ENCODE measurements at places on chromosomes 1 and 21.
A peak's percentile ranks its signal among the peaks of the same experiment; 100 is the strongest.

GRCh38 chr1:220887520-220888416, 8.5 kb downstream of the HLX start:
- DNase-seq, result no peak

DNA sequence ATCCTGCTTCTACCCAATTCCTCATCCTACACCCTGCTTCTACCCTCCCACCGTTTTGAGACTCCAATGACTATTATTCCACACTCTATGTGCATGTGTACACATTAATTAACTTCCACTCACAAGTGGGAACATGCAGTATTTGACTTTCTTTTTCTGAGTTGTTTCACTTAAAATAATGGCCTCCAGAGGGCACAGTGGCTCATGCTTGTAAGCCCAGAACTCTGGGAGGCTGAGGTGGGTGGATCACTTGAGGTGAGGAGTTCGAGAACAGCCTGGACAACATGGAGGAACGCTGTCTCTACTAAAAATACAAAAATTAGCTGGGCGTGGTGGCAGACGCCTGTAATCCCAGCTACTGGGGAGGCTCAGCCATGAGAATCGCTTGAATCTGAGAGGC, 464.8 kb downstream of the PTBP2 start:
- no peak for DNase-seq

- no peak for DNase-seq
These were observed 13.2 kb upstream of the CTSE start for GRCh38 chr1:206036663-206037455.

- no peak for DNase-seq
These were observed 331.4 kb downstream of the USP25 start for GRCh38 chr21:16061194-16061593.

- DNase-seq, result no peak
These were observed 43.4 kb downstream of the KIAA1614 start for GRCh38 chr1:180956028-180956640.

DNA sequence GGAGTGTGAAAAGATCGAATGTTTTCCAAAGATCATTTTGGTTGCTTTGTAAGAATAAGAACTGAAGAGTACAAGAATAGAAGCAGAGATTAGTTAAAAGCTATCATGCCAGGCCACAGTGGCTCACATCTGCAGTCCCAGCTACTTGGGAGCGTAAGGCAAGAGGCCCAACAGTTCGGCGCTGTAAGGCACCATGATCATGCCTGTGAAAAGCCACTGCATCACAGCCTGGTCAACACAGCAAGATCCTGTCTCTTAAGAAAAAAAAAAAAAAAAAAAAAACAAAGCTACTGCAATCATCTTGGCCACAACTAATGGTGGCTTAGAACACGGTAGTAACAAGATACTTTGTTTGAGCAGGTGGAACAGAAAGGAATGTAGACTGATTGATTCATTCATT, 116.2 kb downstream of the EIF4G3 start:
- no peak for DNase-seq

DNA sequence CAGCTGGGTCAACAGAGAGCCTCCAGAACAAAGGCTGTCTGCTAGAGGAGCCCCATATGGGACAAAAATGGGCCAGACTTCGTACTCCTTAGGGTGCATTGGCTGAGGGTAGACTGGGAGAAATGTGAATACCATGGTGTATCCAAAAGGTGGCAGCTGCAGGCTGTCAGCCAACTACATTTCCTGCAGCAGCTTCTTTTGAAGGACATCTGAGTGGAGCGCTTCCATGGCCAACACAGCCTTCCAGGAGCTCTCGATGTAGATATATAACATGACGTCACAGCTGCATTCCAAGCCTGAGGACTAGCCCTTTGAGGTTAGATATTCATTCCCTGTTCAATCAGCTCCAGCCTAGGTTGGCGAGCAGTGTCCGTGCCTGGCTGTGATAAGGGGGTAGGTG, 107.7 kb downstream of the MAB21L3 start:
- DNase-seq, result no peak

DNA sequence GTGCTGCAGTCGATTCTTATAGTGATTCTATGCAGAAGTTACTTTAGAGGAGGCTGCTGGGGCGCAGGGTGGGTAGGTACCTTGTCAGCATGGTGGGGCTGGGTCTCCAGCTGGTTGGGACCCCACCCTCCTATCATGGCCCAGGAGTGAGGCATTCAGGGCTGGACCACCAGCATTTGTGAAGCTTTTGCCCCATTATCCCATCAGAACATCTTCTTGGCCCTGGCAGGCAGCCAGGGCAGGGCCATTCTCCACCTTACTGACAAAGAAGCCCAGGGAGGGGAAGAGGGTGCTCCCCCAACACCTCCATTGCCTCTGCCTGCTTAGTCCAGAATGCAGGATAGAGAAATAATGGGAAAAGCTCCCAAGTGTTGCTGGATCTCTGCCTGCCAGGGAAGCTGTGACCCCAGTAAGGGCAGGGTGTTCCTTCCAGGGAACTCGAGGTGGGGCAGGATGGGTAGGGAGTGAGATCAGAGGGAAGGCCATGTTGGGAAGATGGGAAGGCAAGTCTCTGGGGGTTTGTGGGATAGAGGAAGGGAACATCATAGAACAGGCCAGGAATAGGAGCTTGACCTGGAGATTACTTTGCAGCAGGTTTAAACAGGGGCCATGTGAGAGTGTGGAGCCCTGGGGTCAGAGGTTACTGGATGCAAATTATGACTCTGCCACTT, 16.2 kb upstream of the SLC2A1 start:
- no peak for DNase-seq

DNA sequence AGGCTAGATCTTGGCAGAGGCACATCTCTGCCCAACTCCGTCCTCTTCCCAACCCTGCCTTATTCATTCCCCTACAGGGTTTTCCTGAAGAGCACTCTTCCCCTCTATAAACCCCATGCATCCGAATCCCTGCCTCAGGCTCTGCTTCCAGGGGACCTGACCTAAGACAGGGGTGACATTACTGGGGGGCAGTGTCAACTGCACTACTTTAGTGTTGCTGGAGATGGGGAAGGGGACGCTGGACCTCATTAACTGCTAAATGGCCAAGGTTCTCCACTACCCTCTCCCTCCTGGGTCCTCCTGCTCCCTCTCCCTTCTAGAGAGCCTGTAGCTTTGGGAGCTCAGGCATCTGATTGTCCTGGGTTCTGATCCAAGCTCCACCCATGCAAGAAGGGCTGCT, 126.2 kb downstream of the GRIK3 start:
- no peak for DNase-seq

DNA sequence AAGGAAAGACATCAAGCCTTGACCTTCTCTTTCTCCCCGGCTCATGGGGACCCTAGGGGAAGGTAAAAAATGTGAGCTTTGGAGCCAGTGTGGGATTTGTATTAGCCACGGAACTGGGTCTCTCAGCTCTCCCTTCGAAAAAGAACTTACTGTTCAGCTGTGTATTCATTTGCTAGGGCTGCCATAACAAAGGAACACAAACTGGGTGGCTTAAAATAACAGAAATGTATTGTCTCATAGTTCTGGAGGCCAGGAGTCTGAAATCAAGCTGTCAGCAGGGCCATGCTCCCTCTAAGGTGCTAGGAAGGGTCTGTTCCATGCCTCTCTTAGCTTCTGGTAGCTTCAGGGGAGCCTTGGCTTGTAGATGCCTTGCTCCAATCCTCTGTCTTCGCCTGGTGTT, 83.5 kb upstream of the SLC2A1 start:
- DNase-seq, result no peak

DNA sequence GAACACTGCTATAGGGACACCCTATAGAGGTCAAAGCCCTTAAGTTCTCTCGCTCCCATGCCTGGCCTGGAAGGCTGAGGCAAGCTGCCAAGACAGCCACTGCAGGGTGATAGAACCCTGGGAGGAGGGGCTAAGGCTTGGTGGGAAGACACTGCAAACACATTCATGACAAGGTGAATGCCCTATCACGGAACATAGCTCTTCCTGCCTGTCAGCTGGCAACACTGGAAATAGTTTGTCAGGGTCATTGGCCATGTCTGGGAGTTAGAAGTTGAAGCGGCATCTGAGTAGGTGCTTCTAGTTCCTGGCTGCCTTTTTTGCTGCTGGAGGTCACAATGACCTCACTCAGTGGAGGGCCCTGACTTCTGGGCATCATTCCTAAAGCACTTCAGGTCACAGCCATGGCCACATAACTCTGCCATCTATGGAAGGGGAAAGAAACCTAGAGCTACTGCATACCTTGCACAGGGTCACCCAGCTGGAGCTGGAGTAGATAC, 4.2 kb downstream of the FABP3 start:
- no peak for DNase-seq

DNA sequence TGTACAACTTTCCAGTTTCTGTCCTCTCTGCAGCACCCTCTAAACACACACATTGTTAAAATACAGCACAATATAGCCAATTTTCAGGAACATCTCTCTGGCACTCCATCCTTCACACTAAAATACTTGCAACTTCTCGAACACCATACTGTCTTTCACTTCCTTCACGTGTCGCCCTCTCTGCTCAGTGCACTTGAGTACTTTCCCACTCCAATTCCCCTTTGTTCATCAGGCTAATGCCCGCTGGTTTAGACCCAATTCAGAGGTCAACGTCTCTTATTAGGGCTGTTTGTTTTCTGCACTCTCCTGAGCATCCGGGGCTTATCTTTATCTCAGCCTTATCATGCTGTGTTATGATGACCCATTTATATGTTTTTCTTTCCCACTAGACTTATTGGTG, 238.2 kb upstream of the SGIP1 start:
- no peak for DNase-seq

- peak; percentile 43 for DNase-seq
These were observed 101.7 kb downstream of the HUNK start for GRCh38 chr21:31974454-31974985.

- no peak for DNase-seq
These were observed 223.0 kb upstream of the ADAMTS5 start for GRCh38 chr21:27189870-27190269.

DNA sequence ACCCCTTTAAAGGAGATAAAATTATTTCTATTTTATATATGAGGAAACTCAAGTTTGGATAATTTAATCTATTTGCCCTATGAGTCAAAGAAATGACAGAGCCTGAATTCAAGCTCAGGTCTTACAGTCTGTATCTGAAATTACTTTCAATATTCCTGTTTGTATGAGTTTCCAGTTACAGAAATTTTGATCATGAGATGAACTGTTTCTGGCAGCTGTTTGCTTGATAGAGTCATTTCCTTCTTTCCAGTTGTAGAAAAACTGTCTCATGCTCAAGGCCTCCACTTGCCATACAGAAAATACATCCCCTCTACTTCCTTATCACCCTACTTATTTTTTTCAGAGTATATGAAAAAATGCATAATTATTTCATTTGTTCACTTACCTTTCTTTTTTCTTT, 87.6 kb downstream of the PTPRC start:
- DNase-seq, result no peak

DNA sequence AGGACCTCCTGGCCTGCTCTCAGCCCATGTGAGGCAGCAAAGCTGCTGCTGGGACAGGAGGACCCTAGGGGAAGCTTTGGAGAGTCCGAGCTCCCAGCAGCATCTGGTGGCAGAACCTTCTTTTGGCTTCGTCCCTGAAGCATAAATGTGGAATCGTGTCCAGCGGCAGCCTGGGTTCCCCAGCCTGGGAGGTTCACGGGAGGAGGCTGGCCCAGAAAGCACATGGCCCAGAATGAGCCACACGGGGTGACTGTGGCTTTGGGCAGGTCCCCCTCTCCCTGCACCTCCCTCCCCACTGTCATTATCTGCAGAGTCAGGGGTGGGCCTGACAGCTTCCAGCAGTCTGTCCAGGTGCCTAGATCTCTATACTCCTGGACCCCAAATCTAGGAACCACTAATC, 318.1 kb upstream of the VAMP3 start:
- no peak for DNase-seq

DNA sequence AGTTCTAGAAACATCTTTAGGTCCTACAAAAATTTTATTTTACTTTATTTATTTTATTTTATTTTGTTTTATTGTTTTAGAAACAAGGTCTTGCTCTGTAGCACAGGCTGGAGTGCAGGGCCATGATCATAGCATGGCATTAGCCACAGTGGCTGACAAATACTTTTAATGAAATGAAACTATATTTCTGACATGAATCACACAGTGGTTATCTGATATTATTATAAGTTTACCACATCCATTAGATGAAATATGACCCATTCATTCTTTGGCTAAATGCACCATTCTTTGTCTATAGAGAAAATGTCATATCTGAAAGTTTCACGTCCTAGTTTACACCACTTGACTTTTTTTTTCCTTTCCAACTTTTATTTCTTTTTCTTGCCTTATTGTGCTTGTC, 613.4 kb upstream of the ADAMTS5 start:
- DNase-seq, result no peak

- DNase-seq, result no peak
These were observed 138.4 kb upstream of the KRTAP19-8 start for GRCh38 chr21:31176725-31177124.

GRCh38 chr1:17120962-17121837, 1.9 kb upstream of the PADI2 start:
- DNase-seq, result no peak

GRCh38 chr1:26161415-26162219, 2.7 kb downstream of the FAM110D start:
- peak; percentile 23 for DNase-seq

GRCh38 chr1:160438935-160439334, 38.6 kb downstream of the VANGL2 start:
- no peak for DNase-seq

DNA sequence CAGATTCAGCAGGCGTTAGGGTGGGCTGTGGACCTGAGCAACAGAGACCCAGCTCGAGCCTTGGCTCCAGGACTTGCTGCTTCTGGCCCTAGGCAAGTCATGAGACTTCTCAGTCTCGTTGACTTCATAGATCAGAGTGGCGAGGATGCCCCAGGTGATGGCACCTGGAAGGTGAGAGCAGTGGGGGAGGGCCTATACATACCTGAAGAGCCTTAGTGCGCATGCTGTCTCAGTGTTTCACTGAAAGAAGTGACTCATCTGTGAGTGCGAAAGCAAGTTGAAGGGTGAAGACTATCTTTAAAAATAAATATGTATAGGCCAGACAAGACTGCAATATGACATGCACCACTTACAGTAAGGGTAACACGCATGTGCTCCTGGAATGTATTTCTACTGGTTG, 10.1 kb downstream of the PLEKHA6 start:
- no peak for DNase-seq

GRCh38 chr1:175129997-175130648, 62.5 kb downstream of the KIAA0040 start:
- no peak for DNase-seq

DNA sequence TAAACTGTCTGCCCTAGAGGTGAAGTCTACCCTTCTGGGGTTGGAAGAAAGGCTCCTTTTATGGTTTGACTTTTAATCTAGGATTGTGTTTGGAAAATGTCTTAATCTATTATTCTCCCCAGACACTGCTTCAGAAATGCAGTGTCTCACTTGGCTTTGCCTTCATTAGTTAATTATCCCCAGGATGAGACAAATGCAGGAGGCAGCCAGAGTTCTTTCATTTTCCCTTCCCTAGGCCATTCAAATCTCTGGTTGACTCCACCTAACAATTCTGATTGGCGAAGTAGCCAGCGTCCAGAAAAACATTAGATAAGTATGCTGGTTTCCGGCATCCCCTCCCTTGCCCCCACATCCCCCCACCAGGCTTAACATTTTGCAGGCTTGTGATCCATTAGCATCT, 325.8 kb upstream of the PBX1 start:
- DNase-seq, result no peak

- DNase-seq, result no peak
These were observed 16.3 kb downstream of the ACBD6 start for GRCh38 chr1:180486092-180486491.

- DNase-seq, result peak; percentile 83
These were observed 29.7 kb upstream of the KIRREL1 start for GRCh38 chr1:157963713-157964112.
